Activated CD4-positive, alpha-beta T cell treated with anti-CD3 and anti-CD28 coated beads, Interleukin-2, Interleukin-6, amounts not matched to agents 100 ng/mL and 50 ng/mL, durations not matched to agents 16 hours and 8 hours (primary cell): ENCODE measurements at places on chromosomes 6 and 20.
A peak's percentile ranks its signal among the peaks of the same experiment; 100 is the strongest.

DNA sequence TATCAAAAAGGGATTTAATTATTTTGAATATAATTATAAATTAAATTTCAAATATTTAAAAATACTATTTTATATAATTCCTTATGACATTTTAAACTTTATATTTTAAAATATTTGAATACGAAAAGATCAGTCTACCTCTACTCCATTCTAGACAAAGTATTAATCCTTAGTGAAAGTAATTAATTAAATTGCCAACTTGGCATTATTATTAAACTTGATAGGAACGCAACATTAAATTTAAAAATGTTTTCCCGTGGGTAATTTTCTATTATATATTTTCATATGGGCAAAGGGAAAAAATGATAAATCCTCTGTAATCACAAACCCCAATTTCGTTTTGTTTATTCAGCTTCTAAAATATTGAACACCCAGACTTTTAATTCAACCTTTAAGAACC, 8.4 kb upstream of the FHL5 start:
- no peak for DNase-seq

DNA sequence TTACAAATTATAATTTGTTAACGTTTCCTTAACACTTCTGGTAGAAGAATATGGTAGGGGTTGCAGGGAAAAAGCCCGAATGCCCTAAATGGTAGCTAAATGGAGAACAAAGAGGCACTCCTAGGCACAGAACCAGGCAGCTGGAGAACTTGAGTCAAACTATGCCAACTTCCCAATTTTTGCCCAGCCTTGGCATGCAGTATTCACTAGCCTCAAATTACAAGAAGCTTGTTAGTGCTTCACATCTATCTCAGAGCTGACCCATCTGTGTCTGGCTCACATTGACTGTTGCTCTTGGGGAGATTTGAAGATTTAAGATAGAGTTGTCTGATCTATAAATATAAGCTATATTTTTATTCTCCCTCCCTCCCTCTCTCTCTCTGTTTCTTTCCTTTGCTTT, 19.4 kb upstream of the LRFN2 start:
- no peak for DNase-seq

DNA sequence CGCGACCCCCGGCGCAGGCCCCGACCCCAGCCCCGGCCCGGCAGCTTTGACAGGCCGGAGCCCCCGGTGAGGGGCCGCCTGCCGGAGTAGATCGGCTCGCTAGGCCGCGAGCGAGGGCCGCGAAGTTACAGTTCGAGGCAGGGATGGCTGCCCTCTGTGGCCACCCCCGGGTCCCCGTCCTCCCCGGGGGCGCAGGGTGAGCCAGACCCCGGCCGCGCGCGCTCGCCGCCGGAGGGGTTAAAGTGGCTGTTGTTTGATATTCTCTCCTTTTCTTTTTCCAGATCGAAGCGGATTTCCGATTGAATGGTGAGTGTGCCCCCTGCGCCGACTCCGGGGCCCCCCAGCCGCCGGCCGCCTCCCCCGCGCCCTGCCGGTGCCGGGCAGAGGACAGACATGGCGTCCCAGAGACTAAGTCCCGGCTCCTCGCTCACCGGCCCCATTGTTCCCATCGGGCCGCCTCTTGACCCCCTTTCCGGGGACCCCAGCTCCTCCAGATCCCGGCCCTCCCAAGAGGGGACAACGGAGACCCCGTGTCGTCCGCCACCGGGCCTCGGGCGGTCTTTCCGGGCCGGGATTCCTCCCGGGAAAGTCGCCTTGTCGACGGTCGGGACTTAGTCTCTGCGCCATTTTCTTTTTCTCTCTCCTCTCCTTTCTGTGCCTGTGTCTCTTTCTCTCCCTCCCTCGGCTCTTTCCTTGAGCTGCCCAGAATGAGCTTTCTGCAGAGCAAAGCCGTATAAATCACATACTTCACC, 704 bp downstream of the TOP1 start:
- DNase-seq, result peak; percentile 36

GRCh38 chr20:49532285-49532946, 35.5 kb downstream of the PTGIS start:
- no peak for DNase-seq

- DNase-seq, result no peak
Observed at GRCh38 chr20:59835448-59836395, 97.7 kb downstream of the SYCP2 start.

GRCh38 chr6:70574643-70575042, 7.9 kb downstream of the SDHAF4 start:
- DNase-seq, result no peak

DNA sequence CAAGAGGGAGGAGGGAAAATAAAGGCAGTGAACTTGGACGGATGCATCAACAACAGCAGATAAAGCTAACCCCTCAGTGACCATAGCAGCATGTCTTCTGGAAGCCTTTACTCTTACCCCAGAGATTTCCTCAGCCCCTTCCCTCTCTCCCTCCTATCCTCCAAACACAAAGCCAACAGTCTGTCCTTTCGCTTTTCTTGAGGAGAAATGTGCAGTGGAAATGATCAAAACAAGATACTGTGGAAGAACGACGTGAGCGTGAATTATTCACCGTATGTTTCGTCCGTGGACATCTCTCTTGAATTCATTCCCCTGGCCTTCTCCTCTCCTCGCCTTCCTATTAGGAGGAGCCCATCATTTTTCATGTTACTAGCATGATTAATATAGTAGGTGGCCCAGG, 8.5 kb downstream of the NRN1 start:
- DNase-seq, result no peak

DNA sequence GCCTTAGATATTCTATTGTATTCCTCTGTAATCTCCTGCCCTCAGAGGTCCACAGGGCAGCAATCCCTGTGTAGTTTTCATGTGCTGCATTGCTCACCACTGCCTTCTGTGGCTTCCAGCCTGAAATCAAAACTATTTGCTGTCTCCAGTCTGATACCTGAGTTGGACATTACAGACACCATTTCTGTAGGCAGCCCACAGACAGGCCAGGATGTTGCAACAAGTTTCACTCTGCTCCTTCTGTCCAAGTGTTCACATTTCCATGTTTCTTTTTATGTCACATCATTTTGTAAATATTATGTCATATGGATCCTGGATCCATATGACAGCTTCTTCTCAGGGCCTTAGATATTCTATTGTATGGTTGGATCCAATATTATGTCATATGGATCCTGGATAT, 21.7 kb downstream of the ECI2 start:
- DNase-seq, result no peak

DNA sequence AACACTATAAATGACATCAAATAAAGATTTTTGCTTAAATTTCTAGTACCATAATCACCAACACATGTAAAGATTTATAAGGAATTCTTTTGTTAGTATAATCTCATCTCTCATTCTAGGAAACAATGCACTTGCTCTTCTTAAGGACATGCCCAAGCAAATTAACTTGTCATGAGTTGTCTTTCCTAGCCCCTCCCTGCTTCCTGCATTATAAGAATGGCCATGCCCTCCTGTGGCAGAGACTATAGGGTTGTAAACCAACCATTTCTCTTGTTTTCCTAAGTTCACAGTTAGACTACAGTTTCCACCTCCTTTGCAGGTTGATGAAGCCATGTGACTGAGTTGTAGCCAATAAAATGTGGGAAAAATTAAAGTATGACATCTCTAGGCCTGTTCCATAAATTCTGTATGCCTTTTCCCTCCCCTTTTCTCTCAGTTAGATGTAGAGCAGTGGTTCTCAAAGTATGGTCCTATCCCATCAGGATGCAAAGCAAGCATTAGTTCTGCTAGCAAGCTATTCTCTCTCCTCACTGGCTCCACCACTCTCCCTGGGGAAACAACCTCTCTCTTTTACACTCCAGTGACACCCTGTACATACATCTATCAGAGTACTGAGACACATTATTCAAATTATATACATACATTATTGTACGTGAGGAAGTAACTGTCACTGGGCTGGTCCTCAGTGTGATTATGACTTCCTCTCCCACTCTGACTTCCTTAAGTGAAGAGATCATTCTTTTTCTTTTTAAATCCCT, 295.0 kb downstream of the PKHD1 start:
- no peak for DNase-seq

DNA sequence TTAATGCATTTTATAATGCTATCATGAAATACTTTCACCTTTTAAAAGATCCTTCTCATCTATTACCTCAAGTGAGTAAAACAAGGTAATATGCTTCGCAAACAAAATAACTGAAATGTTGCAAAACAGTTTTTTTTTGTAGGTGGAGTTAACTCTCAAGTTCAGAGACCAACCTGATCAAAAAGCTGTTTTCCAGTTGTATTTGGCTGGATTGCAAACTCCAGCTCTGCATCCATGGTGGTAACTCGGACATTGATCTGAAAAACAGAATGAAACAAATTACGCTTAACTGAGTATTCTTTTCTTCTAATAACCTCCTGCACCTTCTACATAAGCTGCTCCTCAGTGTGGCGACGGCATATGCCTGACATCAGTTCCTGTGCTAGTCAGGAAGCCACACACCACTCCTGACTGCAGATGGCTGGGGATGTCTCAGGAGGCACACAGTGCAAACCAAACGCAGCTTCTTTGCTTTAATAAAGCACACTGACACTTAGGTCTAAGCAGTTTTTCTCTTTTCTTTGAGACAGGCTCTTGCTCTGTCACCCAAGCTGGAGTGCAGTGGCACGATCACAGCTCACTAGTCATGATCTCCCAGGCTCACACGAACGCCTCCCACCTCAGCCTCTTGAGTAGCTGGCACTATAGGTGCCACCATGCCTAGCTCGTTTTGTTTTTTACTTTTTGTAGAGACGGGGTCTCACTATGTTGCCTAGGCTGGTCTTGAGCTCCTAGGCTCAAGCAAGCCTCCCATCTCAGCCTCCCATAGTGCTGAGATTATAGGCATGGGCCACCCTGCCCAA, 29.9 kb downstream of the EZR start:
- peak; percentile 57 for DNase-seq

DNA sequence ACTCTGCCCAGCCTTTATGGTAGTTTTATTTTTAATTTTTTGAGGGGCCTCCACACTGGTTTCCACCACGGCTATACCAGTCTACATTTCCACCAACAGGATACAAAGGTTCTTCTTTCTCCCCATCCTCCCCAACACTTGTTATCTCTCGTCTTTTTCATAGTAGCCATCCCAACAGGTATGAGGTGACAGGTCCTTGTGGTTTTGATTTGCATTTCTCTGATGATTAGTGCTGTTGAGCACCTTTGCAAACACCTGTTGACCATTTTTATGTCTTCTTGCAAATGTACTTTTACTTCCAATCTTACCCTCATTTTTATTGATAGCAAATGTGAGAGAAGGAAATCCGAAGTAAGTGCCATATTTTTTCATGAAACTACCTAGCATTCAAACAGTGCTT, 195.4 kb upstream of the PREP start:
- no peak for DNase-seq

DNA sequence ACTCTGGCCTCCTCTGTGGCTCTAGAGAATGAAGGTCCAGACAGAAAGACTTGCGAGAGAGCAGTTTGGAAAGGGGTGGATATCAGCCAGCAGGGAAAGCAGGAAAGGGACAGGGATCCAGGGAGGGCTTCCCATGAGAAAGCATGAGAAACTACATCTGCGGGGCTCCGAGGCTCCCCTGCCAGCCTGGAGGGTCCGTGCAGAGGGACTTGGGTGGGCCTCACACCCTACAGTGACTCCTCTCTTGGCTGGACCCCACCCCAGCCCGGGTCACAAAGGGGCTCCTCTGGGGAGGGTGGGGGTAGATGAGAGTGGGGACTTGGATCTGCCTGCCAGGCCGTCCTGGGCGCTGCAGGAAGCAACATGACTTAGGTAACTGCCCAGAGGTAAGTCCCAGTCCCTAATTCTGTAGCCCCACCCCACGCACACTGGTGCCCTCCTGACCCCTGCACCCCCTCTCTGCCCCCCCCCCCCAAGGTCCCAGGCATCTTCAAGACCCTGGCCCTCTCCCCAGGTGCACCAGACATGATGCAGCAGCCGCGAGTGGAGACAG, at the start of gene TMEM239:
Gene TMEM239 (plus strand): TSS at position 335 of the 553 bp plus-strand sequence. CDS start 191 bp downstream, at position 526.
- DNase-seq, result no peak

GRCh38 chr20:52954849-52955248, 17.3 kb upstream of the TSHZ2 start:
- DNase-seq, result no peak

GRCh38 chr6:168216751-168217191, 102.8 kb downstream of the DACT2 start:
- no peak for DNase-seq

DNA sequence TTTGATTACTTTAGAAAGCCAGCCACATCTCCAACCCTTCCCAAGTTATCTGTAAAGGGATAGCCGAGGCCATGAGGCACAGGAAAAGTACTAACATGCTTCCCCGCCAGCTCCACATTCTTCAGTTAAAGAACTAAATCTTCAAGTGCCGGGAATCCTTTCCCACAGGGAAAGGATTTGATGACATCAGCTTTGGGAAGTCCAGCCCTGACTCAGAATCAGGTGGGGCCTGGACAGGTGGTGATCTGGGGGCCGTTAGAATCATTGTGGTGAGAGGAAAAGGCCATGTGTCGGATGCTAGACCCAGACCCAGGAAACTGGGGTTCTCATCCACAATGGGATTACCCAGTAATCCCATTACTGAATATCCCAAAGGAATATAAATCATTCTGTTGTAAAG, 580.0 kb downstream of the QKI start:
- DNase-seq, result no peak
